ENCODE measurements at places on chromosomes 12 and 14.
A peak's percentile ranks its signal among the peaks of the same experiment; 100 is the strongest.

DNA sequence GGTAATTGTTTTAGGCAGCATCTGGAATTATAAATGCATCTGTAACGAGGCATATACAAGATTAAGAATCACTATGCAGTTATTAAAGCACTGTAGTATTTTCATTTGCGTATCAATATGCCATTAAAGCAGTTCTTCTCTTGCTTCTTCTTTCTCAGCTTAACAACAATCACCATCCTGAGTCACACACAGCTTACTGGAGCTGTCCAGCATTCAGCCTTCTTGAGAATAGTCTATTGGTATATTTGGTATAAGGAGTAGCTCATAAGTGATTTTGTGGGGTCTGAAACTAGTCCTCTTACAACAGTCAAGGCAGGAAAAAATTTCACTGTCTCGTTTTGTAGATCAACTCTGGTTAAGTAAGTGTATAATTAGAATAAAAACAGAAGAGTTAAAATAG, 523.0 kb upstream of the FOXG1 start:
- DNase-seq = no peak

GRCh38 chr12:132275631-132276030, 53.8 kb downstream of the GALNT9 start:
- DNase-seq = no peak

DNA sequence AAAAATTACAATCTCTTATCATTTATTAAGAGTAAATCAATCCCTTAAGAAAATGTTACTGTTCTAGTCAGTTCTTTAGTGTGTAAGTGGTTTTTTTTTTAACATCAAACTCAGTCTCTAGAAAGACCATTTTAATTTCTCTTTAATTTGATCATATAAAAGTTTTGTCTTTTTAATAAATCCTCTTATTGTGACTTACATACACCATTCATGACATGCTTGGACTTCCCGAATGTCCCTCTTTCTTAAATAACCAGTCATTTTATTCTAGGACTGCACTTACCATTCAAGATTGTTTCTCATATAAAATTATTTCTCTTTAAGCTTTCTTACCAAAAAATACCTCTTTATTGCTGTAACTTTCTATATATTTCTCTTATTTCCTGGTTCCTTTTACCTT, 60.8 kb upstream of the EVL start:
- no peak for DNase-seq

- DNase-seq = no peak
Measured at GRCh38 chr14:104515059-104515810, 64.3 kb upstream of the C14orf180 start.

GRCh38 chr12:121505513-121505912, 75.3 kb downstream of the KDM2B start:
- no peak for DNase-seq

- no peak for DNase-seq
Measured at GRCh38 chr12:57168058-57168457, 20.6 kb upstream of the LRP1-AS start.

- DNase-seq = no peak
Measured at GRCh38 chr12:57465747-57466505, 6.3 kb downstream of the GLI1 start.

DNA sequence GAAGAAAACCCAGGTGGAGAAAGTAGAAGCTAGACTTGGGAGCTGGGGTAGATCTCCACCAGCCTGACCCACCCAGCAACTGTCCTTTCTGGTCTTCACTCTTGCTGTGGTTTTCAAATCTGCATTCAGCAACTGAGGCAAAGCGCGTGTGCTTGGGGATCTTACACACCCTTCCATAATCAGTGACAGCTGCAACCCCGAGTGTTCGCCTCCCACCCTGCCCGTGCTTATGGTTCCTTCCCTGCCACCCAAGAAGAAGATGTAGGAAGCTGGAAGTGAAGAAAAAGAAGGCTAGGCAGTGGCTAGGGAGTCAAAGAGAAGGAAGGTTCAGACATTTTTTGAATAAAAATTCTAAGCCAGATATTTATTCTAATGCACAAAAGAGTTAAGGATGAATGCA, 162.6 kb upstream of the CCND2 start:
- DNase-seq = no peak

GRCh38 chr14:49659526-49660455, 24.7 kb upstream of the DNAAF2 start:
- no peak for DNase-seq

DNA sequence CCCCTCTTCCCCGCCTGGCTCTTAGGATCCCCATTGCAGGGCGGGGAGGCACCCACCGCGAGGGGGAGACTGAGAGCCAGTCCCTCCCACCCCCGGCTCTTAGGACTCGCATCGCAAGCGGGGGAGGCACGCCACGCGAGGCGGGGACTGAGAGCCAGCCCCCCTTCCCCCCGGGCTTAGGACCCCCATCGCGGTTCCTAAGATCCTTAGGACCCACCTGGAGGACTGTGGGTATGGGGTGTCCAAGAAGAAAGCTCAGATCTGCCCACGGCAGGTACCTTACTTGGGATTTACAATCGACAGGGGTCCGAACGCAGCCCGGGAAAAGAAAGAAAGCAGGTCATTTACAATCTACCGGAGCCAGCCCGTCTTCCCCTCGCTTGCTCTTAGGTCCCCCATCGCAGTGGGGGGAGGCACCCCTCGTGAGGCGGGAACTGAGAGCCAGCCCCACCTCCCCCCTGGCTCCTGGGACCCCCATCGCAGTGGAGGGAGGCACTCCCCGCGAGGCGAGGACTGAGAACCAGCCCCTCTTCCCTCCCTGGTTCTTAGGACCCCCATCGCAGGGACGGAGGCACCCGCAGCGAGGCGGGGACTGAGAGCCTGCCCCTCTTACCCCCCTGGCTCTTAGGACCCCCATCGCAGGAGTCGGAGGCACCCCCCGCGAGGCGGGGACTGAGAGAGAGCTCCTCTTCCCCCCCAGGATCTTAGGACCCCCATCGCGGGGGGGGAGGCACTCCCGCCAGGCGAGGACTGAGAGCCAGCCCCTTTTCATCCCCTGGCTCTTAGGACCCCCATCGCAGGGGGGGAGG, 43.7 kb downstream of the DDX11 start:
- peak; percentile 47 for DNase-seq

- peak; percentile 74 for DNase-seq
Measured at GRCh38 chr12:76030341-76031080, 1.1 kb downstream of the PHLDA1 start.

GRCh38 chr14:50542941-50543418, 10.6 kb upstream of the MAP4K5 start:
- no peak for DNase-seq

- DNase-seq = no peak
Measured at GRCh38 chr12:793037-793436, 40.7 kb downstream of the WNK1 start.

- no peak for DNase-seq
Measured at GRCh38 chr12:109645194-109645593, 68.4 kb upstream of the FAM222A start.

DNA sequence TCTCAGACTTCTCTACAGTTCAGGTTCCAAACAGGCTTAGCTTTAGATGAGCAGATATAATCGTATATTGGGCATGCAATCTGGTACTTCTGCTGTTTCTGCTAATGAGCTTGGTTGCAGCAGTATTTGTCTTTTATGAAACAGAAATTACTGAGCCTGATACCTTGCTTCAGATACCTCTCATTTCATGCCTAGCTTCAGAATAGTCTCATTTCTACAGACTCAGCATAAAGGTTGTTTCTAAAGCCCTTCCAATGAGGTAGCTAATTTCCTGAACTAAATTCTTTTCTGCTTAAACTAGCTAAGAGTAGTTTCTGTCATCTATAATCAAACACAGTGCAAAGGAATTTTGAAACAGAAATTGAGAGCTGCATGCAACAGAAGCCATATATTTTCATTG, 275.0 kb upstream of the KITLG start:
- DNase-seq = no peak

- no peak for DNase-seq
Measured at GRCh38 chr14:100291305-100292075, 14.8 kb downstream of the SLC25A29 start.

GRCh38 chr12:55816881-55817344, 611 bp downstream of the SARNP start:
- no peak for DNase-seq

DNA sequence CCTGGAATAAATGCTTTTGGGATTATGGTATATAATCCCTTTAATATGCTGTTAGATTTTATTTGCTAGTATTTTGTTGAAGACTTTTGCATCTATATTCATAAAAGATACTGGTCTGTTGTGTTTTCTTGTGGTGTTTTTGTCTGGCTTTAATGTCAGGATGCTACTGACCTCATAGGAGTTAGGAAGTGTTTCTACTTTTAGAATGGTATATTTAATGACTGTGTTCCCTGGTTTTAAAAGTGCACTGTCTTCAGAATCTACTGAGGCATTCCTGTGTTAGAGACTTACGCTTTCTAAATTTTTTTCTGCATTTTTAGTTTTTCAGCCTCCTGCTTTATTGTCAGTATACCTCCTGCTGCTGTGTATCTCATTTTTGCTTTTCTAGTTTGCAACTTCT, 51.6 kb downstream of the ARHGAP5 start:
- no peak for DNase-seq

DNA sequence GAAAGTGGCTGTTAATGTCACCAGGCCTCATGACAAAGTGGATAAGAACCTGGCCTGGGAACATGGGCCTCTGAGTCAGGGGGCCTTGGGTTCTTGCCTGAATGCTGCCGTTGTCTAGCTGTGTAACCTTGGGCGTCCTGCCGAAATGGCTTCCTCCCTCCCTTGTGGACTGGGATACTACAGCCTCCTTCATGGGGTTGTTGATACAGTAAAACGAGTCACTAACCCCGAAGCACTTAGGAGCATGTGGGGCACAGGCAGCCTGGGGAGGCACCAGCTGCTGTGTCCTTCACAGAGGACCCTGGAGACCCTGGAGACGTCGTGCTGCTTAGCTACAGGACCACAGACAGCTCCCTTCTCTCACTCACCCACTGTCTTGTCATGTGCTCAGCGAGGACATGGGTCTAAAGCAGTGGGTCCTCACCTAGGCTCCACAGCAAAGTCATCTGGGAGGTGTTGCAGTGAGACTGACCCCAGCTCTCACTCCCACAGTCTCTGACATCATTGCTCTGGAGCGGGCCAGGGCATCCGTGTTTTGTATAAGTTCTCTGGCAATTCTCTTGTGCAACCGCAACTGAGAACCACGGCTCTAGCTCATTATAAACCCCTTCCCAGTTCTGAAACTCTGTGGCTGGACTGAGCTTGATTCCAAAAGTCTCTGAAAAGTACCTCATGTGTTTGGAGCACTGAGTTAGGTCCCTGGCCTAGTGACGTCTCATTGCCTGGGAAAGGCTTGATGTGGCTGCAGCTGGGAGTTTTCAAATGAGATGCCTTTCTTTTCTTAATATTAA, 42.1 kb downstream of the SERPINA3 start:
- no peak for DNase-seq

GRCh38 chr12:68239309-68239982, 13.8 kb upstream of the IL26 start:
- DNase-seq = no peak

Data from T-helper 1 cell (primary cell).